ENCODE measurements at places on chromosomes 3 and 15.

- peaks cover 36% of the 10 kb centered on the region for H3K4me1 ChIP-seq
- no peak for DNase-seq
- H3K36me3 ChIP-seq: peaks cover 27% of the 10 kb centered on the region
- peak overlapping the region; percentile 99 for H3K27ac ChIP-seq
These were observed 3.2 kb downstream of the CNBP start for GRCh38 chr3:129180461-129180860.

DNA sequence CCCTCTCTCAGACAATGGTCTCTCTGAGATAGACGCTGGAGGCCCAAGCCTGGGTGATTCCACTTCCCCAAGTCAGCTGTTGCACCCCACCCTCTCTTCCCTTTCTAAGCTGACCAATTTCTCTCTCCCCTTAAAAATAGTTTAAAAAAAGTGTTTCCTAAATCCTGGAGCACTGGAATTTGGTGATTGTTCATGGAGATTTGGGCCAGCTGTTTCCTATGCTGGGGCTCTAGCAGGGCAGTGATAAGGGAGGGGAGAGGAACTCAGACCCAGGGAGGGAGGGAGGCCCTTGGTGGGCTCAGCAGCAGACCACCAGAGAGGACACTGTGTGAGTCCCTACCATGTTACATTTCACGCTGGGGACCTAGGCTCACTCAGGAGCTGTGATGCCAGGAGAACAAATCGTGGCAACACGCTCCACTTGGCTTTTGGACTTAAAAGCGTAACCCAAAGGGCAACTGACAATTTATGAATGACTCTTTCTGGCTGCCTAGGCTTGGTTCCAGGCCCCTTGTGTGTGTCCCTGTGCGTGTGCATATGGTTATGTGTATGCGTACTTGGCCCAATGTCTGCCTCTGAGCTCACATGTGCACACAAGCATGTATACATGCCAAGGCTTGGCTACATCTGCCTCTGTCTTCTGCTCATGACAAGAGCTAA lies 59.8 kb upstream of the INSYN1 start:
- no peaks in the 10 kb centered on the region for H3K27me3 ChIP-seq
- H3K36me3 ChIP-seq: no peaks in the 10 kb centered on the region
- DNase-seq: no peak
- H3K4me3 ChIP-seq: no peak overlapping the region
- H3K27ac ChIP-seq: no peak overlapping the region

DNA sequence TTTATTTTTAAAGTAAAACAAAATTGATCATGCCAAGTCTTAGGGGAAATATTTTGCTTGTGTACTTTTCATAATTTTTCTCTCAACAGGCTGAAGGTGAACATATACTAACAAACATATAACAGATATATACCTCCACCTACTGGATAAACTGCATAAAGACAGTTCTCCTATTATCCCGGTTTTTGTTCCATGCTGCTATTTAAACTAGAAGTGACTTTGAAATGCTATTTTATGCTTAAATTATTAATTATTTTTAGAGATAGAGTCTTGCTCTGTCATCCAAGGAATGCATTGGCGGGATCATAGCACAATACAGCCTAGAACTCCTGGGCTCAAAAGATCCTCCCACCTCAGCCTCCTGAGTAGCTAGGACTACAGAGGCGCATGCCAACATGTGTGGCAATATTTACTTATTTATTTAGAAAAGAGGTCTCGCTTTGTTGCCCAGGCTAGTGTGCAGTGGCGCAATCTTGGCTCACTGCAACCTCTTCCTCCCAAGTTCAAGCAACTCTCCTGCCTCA lies 49.8 kb downstream of the ST3GAL6 start:
- no peak overlapping the region for H3K4me3 ChIP-seq
- H3K27ac ChIP-seq: no peak overlapping the region
- H3K36me3 ChIP-seq: no peaks in the 10 kb centered on the region
- no peaks in the 10 kb centered on the region for H3K27me3 ChIP-seq
- no peak for DNase-seq

DNA sequence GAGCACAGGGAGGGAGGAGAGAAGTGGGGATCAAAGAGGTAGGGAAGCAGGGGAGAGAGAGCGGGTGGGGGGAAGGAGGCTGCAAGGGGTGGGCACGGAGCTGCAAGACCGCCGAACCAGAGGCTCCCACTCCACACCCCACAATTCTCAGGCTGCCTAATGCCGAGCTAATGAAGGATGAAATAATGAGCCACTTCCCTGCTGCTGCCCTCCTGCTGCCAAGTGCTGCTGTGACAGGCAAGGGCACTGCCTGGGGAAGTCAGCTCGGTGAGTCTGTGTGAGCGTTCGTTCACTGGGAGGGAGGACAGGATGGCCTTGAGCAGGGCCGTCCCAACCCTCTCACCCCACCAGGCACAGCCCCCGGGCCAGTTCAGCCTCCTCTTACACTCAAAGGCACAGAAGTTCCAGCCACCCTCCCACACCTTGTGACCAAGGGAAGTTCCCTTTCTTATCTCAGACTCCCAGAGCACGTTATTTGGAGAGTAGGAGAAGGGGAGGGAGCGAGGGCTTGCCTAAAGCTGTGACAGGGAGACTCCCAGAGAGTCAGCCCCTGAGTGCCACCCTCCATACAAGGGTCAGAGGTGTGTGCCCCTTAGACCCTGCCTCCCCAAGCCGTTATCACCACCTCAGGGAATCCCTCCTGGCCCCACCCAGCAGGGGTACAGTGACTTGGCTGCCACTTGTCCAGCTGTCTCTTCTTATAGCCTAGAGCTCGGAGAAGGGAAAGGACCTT lies 12.4 kb downstream of the GLYCTK start:
- no peak for DNase-seq
- no peaks in the 10 kb centered on the region for H3K27me3 ChIP-seq
- H3K4me3 ChIP-seq: no peak overlapping the region
- peaks cover 5% of the 10 kb centered on the region for H3K36me3 ChIP-seq
- H3K27ac ChIP-seq: no peak overlapping the region

- peak overlapping the region; percentile 84 for H3K4me3 ChIP-seq
- H3K36me3 ChIP-seq: no peaks in the 10 kb centered on the region
- peaks cover 9% of the 10 kb centered on the region for H3K4me1 ChIP-seq
- DNase-seq: no peak
- H3K27ac ChIP-seq: peak overlapping the region; percentile 84
- H3K27me3 ChIP-seq: no peaks in the 10 kb centered on the region
These were observed 983 bp upstream of the ALAS1 start for GRCh38 chr3:52196977-52197376.

GRCh38 chr15:66390678-66391077 lies 4.0 kb downstream of the MAP2K1 start:
- H3K27me3 ChIP-seq: no peaks in the 10 kb centered on the region
- H3K4me1 ChIP-seq: peaks cover 44% of the 10 kb centered on the region
- H3K27ac ChIP-seq: peak overlapping the region; percentile 35
- DNase-seq: no peak
- no peaks in the 10 kb centered on the region for H3K36me3 ChIP-seq

GRCh38 chr3:10465161-10465560 lies 40.2 kb downstream of the ATP2B2 start:
- H3K27me3 ChIP-seq: no peaks in the 10 kb centered on the region
- no peak overlapping the region for H3K27ac ChIP-seq
- DNase-seq: no peak

- no peaks in the 10 kb centered on the region for H3K4me1 ChIP-seq
- no peak overlapping the region for H3K27ac ChIP-seq
- no peak for DNase-seq
- no peaks in the 10 kb centered on the region for H3K27me3 ChIP-seq
These were observed 17.7 kb downstream of the PRR23E start for GRCh38 chr3:127210654-127210943.

GRCh38 chr3:117036259-117036799 lies 326.8 kb downstream of the TUSC7 start:
- H3K4me3 ChIP-seq: no peak overlapping the region
- no peaks in the 10 kb centered on the region for H3K27me3 ChIP-seq
- DNase-seq: no peak
- no peak overlapping the region for H3K27ac ChIP-seq
- H3K36me3 ChIP-seq: no peaks in the 10 kb centered on the region

- H3K4me3 ChIP-seq: no peak overlapping the region
- no peaks in the 10 kb centered on the region for H3K27me3 ChIP-seq
- H3K36me3 ChIP-seq: no peaks in the 10 kb centered on the region
- peaks cover 13% of the 10 kb centered on the region for H3K4me1 ChIP-seq
These were observed 56.0 kb downstream of the RFX7 start for GRCh38 chr15:56187665-56188064.

GRCh38 chr3:147089286-147089685 lies 317.1 kb downstream of the ZIC4 start:
- no peak overlapping the region for H3K27ac ChIP-seq
- no peak overlapping the region for H3K4me3 ChIP-seq
- no peak for DNase-seq
- no peaks in the 10 kb centered on the region for H3K27me3 ChIP-seq
- H3K36me3 ChIP-seq: no peaks in the 10 kb centered on the region

DNA sequence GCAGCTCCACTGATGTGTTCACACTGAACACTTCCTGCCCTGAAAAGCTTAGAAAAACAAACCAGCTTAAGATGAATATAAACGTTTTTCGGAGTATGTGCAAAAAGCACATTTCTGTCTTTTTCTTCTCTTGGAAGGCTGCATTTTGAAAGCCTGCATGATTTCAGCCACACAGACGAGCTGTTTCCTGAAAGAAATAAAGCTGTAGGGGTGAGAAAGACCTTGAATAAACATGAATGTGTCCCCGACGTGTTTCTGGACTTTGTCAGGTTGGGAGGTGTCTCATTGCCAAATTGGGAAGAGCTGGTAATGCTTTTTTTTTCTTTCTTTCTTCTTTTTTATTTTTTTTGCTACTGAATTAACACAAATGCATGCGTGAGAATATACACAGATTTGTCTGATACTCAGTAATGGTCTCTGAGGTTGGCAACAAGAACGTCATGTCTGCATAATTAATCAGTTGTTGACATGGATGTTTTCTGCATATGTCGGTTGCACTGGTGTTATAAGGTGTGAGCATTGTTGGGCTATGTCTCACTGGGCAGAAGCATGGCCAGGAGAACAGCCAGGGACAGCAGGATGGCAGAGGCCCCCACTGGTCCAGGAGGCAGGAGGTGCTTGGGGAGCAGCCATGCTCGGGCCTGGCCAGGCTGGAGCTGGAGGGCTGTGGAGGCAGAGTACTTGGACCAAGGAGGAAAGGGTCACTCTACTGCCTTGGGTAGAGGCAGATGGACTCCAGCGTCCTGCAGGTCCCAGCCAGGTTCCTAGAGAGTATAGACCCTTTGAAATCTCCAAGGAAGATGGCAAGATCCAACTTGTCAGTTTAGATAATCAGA lies 39.0 kb downstream of the ADAMTSL3 start:
- H3K4me1 ChIP-seq: no peaks in the 10 kb centered on the region
- no peak for DNase-seq
- H3K4me3 ChIP-seq: no peak overlapping the region

DNA sequence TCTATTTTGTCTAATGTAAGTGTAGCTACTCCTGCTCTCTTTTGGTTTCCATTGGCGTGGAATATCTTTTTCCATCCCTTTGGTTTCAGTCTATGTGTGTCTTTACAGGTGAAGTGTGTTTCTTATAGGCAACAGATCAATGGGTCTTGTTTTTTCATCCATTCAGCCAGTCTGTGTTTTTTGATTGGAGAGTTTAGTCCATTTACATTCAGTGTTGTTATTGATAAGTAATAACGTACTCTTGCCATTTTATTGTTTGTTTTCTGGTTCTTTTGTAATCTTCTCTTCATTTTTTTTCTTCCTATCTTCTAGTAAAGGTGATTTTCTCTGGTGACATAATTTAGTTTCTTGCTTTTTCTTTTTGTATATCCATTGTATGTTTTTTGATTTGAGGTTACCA lies 97.1 kb downstream of the GLDN start:
- H3K27me3 ChIP-seq: no peaks in the 10 kb centered on the region
- H3K27ac ChIP-seq: no peak overlapping the region
- no peak overlapping the region for H3K4me3 ChIP-seq
- H3K36me3 ChIP-seq: no peaks in the 10 kb centered on the region
- no peaks in the 10 kb centered on the region for H3K4me1 ChIP-seq
- no peak for DNase-seq

GRCh38 chr15:61889706-61890105 lies 170.5 kb downstream of the VPS13C start:
- H3K27ac ChIP-seq: no peak overlapping the region
- H3K4me1 ChIP-seq: no peaks in the 10 kb centered on the region
- no peaks in the 10 kb centered on the region for H3K27me3 ChIP-seq
- no peak for DNase-seq
- H3K4me3 ChIP-seq: no peak overlapping the region

- H3K4me1 ChIP-seq: no peaks in the 10 kb centered on the region
- DNase-seq: no peak
- H3K27ac ChIP-seq: no peak overlapping the region
- no peak overlapping the region for H3K4me3 ChIP-seq
These were observed 524.1 kb upstream of the CBLB start for GRCh38 chr3:106392915-106393314.

DNA sequence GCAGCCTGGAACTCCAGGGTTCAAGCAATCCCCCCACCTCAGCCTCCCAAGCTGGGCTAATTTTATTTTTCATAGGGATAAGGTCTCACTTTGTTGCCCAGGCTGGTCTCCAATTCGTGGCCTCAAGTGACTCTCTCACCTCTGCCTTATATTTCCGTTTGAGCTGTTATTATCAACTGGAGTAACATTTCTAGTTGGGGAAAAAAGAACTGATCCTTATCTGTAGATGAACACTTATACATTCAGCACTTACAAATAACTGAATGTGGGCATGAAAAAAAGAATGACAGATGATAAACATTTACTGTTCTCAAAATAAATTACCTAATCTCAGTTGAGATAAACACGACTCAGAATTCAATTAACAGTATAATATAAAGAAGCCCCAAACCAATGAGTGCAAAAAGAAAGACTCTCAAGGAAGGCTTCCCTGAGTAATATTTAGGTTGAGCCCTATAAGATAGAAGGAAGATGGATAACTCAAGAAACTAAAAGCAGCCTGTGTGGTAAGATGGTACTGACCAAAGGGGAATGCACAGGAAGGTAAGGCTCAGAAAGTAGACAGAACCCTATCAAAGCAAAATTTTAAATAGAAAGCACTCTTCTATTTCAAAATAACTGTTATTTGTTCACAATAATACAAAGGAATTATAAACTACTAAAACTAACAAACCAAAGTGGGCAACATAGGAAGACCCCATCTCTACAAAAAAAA lies 11.8 kb downstream of the UBE3A start:
- H3K4me3 ChIP-seq: no peak overlapping the region
- no peak for DNase-seq
- no peaks in the 10 kb centered on the region for H3K36me3 ChIP-seq
- H3K27ac ChIP-seq: no peak overlapping the region
- peaks cover 5% of the 10 kb centered on the region for H3K4me1 ChIP-seq

- H3K36me3 ChIP-seq: no peaks in the 10 kb centered on the region
- H3K27me3 ChIP-seq: no peaks in the 10 kb centered on the region
- DNase-seq: no peak
- no peak overlapping the region for H3K27ac ChIP-seq
- no peak overlapping the region for H3K4me3 ChIP-seq
- H3K4me1 ChIP-seq: no peaks in the 10 kb centered on the region
These were observed 620.3 kb upstream of the AGTR1 start for GRCh38 chr3:148077318-148077923.

- H3K36me3 ChIP-seq: no peaks in the 10 kb centered on the region
- no peak overlapping the region for H3K4me3 ChIP-seq
- H3K27me3 ChIP-seq: no peaks in the 10 kb centered on the region
- no peaks in the 10 kb centered on the region for H3K4me1 ChIP-seq
These were observed 86.9 kb upstream of the SATB1 start for GRCh38 chr3:18512007-18512406.

GRCh38 chr3:149466192-149466591 lies 8.3 kb upstream of the TM4SF4 start:
- H3K4me1 ChIP-seq: peaks cover 10% of the 10 kb centered on the region
- no peak overlapping the region for H3K4me3 ChIP-seq
- no peaks in the 10 kb centered on the region for H3K27me3 ChIP-seq
- H3K27ac ChIP-seq: no peak overlapping the region
- DNase-seq: no peak
- H3K36me3 ChIP-seq: no peaks in the 10 kb centered on the region

- no peaks in the 10 kb centered on the region for H3K36me3 ChIP-seq
- no peaks in the 10 kb centered on the region for H3K4me1 ChIP-seq
- no peak for DNase-seq
- H3K27me3 ChIP-seq: no peaks in the 10 kb centered on the region
These were observed 95.0 kb downstream of the MYLK start for GRCh38 chr3:123789160-123789559.
